Bronchus fibroblast of lung (primary cell): ENCODE measurements at places on chromosomes 6 and 20. TPM values are rescaled to one million over a fixed set of nuclear protein-coding genes. Genes with fewer than 3 reads are reported as not detected.

OOEP gene
- total RNA-seq, result not detected in 2 replicates

MTFR2 gene
- total RNA-seq, result 9.2 and 13.6 TPM in 2 replicates

ABHD16B gene
- not detected in 2 replicates for total RNA-seq

ZNF341 gene
- total RNA-seq, result 1.3 and 1.9 TPM in 2 replicates

PGC gene
- not detected in 2 replicates for total RNA-seq

CDH26 gene
- 0.15 TPM in 1 of 2 replicates, not detected in the other for total RNA-seq

VSX1 gene
- total RNA-seq, result not detected in 2 replicates

MYLK4 gene
- under 0.01 and 0.15 TPM in 2 replicates for total RNA-seq

STMND1 gene
- 0.17 TPM in 1 of 2 replicates, not detected in the other for total RNA-seq

SLC17A9 gene
- total RNA-seq, result 20.2 and 21.3 TPM in 2 replicates

PSORS1C1 gene
- total RNA-seq, result under 0.01 and 0.15 TPM in 2 replicates

CCM2L gene
- not detected in 2 replicates for total RNA-seq
